Stimulated activated effector memory CD8-positive, alpha-beta T cell treated with anti-CD3 and anti-CD28 coated beads, Interleukin-12 subunit alpha, Interleukin-12 subunit beta, amount 100 ng/mL, for 72 hours (primary cell): ENCODE measurements at places on chromosomes 7 and 10.
A peak's percentile ranks its signal among the peaks of the same experiment; 100 is the strongest.

- no peak for DNase-seq
Measured at GRCh38 chr7:155762655-155763054, 49.6 kb downstream of the SHH start.

DNA sequence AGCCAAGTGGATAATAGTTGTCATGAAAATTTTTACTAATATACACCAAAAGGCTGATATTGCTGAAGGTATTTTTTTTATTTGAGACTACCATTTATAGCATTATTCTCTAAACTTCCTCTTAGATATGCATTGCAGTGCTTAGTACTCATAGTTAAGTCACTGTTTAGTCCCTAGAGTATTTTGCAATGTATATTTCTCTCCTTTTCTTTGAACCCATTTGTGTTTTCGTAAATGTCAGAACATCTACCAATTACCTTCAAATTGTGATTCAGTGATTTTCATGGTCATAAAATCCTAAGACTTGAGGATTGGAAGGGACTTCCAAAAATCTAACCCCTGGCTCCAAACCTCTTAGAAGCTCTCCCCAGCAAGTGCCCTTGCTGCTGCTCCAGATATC, 21.5 kb upstream of the CYP26C1 start:
- no peak for DNase-seq

GRCh38 chr7:860149-860548, 16.2 kb upstream of the GET4 start:
- DNase-seq: no peak

DNA sequence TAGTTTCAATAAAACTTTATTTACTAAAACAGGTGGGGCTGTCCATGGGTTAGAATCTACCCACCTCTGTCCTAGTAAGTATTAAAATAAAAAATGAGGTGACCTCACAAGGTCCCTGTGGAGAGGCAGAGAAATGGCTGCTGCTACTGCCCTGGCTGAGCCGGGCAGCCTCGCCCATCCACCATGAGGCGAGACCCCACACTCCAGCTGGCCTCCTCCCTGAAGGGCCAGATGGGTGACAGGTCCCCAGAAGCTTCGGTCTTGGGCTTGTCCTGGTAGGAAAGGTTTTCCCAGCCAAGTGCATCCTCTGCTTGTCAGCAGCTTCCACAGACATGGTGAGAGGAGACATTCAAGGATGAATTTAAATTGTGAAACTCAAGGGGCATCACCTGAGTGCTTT, 565.8 kb downstream of the PTPRN2 start:
- no peak for DNase-seq

DNA sequence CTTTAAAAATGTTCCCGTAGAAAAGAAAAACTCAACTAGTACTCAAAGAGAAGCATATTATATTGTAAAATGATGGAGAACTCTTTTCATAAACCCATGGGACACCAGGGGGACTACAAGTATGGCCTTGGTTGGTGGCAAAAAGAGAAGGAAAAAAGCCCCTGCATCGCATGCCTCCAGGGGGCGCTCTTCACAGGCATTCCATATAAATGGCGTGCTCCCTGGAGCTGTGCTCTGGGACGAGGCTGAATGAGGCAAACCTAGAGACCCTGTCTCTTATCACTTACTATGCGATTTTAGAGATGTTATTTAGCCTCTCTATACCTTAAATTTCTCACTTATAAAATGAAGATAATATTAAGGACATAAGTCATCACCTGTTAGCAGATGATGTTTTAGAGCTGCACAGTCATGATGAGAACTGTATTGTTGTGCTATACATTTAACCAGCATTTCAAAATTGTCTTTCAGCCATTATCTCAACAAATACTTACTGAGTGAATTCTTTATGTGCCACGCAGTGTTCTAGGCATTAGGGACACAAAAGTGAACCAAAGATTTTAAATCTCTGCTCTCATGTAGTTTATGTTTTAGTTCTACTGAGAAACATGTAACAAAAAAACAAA, 105.8 kb downstream of the ARHGAP21 start:
- DNase-seq: peak; percentile 67

DNA sequence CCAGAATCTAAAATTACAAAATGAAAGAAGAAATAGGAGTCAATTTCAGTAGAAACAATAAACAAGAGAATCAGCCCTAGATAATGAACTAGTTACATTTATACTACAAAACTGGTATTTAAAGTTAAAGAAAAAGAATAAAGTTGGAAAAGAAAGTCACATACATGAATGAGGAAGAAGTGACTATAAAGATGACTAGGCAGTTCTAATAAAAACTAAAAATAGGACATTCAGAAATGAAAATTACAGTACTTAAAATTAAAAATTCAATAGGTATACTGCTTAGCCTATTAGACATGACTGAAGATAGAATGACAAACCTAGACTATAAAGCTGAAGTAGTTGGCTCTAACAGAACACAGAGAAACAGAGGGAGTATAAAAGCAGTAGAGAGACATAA, 108.8 kb downstream of the AHR start:
- no peak for DNase-seq

GRCh38 chr10:94992811-94993210, 54.4 kb downstream of the CYP2C9 start:
- no peak for DNase-seq

GRCh38 chr10:131084791-131085090, 226.8 kb downstream of the TCERG1L start:
- no peak for DNase-seq

DNA sequence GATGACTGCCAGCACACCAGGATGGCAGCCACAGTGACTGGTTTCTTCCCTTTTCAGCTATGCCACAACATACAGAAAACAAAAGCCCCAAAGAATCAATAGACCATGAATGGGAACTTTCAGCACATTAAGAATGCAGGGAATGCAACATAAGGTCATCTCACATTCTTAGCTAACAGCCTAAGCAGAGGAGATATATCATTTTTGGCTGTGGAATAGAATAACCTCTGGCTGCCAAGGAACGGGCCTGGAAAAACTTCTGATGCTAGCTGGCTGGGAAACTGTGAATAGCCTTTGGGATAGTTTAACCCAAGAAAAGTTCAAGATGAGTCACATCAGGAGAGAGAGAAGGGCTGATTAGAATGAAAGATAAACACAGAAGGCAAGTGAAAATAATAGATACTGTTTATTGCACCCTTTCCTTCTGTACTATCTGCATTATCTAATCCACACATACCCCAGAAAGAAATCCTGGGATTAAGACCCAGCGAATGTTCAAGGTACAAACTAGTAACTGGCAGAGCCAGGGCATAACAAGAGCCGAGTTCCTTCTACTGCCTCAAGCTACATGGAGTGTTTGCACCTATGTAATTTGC, 169.2 kb downstream of the SEMA3A start:
- no peak for DNase-seq

DNA sequence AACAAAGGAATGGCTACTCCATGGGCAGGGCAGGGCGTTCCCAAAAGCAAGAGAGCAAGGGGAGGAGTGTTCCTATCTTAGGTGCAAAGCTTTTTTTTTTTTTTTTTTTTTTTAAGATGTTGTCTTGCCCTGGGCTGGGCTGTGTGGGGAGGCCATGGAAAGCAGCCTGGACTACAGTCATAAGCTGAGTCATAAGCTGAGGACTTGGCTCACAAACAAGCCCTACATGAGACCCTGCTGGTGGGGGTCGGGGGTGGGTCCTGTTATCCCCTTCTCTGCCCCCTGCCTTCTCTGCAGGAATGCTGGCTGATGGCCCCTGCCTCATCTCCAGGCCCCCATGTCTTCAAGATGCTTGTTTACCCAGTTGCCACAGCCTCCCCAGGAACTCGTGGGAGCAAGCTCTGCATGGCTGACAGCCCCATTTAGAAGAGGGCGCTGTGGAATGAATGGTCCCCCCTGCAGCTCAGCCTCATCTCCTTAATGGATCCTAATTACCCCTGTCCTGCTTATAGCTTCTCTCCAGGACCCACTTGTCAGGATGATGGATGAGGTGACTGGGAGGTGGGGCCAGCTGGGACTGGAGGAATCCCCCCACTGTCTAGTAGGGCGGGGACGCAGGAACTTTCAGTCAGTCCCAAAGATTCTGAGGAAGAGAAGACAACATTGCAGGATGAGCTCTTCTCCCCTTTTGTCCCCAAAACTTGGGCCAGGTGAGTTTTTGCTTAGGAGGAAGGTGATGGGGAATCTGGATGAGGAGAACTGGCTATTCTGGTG, 340.8 kb upstream of the PODXL start:
- no peak for DNase-seq

- DNase-seq: no peak
Measured at GRCh38 chr10:77890097-77890496, 36.5 kb downstream of the DLG5 start.

GRCh38 chr7:116933465-116933864, 19.8 kb upstream of the ST7 start:
- peak; percentile 13 for DNase-seq

GRCh38 chr10:13743101-13743693, 156.4 kb downstream of the PRPF18 start:
- DNase-seq: no peak

GRCh38 chr7:74051629-74052410, 23.8 kb downstream of the ELN start:
- DNase-seq: no peak

DNA sequence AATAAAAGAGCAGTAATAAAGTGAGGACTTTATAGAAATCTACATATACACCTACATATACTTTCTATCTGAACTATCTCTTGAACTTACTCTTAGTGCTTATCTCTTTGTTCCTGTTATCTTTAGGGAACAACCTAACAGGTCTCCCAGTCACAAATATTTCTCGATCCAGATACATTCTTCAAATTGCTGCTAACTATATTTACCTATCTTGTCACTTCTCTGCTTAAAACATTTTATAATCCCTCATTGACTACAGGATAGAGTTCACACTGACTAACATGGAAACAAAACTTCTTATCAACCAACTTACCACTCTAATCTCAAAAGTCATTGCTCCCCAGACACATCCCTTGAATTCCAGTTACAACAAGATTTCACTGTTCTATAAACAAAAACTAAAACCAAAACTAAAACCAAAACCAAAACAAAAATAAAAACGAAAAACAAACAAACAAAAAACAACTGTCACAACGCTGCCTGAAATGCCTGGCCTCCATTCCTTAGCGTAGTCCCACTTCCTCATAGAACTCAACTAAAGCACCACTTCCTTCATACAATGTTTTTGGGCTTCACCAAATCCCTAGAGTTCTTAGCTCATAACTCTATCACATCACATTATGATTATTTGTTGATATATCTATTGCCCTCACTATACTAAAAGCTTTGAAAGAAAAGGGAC, 134.7 kb downstream of the SEMA3D start:
- DNase-seq: no peak

- no peak for DNase-seq
Measured at GRCh38 chr7:27103489-27104226, 1.2 kb upstream of the HOXA2 start.

GRCh38 chr7:98668255-98668654, 51.2 kb downstream of the NPTX2 start:
- no peak for DNase-seq

- DNase-seq: no peak
Measured at GRCh38 chr7:28481091-28481926, 69.0 kb downstream of the CREB5 start.

GRCh38 chr10:113087165-113088029, 137.3 kb downstream of the TCF7L2 start:
- DNase-seq: no peak

DNA sequence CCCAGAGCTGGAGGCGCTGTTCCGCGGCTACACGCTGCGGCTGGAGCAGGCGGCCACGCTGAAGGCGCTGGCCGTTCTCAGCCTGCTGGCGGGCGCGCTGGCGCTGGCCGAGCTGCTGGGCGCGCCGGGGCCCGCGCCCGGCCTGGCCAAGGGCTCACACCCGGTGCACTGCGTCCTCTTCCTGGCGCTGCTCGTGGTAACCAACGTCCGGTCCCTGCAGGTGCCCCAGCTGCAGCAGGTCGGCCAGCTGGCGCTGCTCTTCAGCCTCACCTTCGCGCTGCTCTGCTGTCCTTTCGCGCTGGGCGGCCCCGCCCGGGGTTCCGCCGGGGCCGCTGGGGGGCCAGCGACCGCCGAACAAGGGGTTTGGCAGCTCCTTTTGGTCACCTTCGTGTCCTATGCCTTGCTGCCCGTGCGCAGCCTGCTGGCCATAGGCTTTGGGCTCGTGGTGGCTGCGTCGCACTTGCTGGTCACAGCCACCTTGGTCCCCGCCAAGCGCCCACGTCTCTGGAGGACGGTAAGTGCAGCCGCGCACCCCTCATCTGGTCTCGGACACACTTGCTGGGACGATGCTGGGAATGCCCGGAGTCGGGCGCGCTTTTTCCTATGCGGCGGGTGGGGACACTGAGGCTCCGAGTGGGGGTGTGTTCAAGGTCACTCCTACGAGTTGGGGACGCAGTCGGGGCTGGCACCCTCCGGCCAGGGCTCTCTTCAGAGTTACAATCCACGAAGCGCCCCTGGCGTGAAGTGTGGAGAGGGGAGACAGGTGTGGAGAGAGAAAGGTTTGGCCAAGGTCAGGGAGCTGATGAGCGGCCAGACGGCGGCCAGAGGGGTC, 717 bp downstream of the ADCY1 start:
- DNase-seq: no peak

DNA sequence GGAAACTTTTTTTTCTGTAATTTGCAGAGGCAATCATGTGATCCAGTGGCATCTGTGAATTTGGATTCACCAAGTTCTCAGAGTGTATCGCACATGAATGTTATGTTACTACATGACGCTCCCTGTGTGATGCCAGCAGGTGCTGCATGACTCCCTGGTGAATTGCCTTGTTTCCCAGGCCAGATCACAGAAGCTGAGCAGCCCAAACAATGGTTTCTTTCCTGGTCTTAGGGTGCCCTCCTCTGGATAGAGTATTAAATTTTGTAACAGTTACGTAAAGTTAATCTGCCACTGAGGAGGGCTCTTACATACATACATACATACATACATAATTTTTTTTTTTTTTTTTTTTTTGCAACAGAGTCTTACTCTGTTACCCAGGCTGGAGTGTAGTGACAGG, 3.6 kb downstream of the ZSCAN21 start:
- no peak for DNase-seq

DNA sequence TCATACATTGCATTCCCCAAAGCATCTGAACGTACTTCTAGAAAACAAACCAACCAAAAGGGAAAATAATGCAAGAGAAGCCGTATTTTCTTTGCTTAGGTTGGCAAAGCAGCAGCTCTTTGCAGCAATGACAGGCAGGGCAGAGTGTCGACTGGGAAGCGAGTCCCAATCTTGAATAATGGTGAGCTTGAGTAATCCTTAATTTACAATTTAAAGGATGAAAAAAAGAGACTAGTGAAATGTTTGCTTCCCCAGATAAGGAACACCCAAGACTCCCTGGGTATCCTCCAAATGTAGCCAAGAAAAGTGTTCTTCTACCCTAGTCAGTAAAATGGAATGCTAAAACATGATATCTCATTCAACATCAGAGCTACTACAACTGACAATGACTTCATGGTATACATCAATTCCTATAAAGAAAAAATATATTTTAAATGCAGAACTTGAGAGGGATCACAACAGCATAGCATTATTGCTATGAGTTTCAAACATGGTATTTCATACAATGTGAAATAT, 32.0 kb downstream of the GPAM start:
- DNase-seq: no peak
